CD4-positive, alpha-beta T cell treated with Interleukin-1 beta for 1 hour (primary cell): ENCODE measurements at places on chromosomes 4 and X.

GRCh38 chr4:129143359-129143758, 47.4 kb downstream of the C4orf33 start:
- DNase-seq = no peak

DNA sequence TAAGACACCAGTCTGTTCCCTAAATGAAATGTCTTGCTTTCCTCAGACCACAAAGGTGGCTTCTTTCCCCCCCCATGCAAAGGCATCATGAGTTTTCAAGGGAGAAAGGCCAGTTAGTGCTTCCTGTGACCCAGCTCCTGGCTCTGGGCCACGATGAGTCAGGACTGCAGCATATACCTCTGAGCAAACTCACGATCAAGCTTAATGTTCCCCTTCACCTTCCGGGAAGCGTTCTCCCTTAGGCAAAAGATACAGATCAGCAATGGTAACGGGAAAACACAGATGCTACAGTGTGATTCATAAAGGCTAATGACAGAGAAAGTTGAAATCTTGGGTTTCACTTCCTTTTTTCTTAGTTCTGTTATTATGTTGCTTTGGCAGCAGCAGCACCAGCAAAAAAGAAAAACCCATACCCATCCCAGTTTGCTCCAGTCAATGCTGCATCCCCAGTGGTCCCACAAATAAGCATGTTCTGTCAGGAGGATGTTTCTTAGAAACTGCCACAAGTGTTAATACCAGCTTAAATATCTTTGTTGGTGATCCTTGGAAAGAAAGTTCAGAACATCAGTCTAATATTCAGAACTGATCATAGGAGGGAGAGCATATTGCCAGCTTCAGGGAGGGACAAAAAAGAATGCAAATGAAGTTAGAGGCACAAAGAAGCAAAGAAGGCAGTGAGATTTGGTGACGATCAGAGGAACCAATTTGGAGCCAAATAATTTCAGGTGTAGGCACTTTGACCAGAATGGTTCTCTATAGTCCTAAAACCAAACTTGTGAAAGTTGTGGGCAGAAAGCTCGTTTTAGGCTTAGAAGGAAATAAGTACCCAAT, 41.2 kb downstream of the LONRF3 start:
- peak; percentile 70 for DNase-seq

GRCh38 chrX:112313201-112313600, 230.6 kb upstream of the TRPC5 start:
- DNase-seq = no peak

GRCh38 chrX:38561951-38562719, 793 bp downstream of the TSPAN7 start:
- peak; percentile 6 for DNase-seq

- no peak for DNase-seq
Measured at GRCh38 chr4:145873901-145874300, 64.7 kb downstream of the ZNF827 start.

GRCh38 chr4:2377241-2377640, 41.2 kb downstream of the ZFYVE28 start:
- DNase-seq = no peak
